ENCODE measurements at places on chromosomes 13 and 19. TPM values are rescaled to one million over a fixed set of nuclear protein-coding genes. Genes with fewer than 3 reads are reported as not detected.
A peak's percentile ranks its signal among the peaks of the same experiment; 100 is the strongest.

The KCNJ14 gene
- 0.94 TPM for total RNA-seq

The ATP4B gene
- not detected for total RNA-seq

The MYO16 gene
- not detected for total RNA-seq

DNA sequence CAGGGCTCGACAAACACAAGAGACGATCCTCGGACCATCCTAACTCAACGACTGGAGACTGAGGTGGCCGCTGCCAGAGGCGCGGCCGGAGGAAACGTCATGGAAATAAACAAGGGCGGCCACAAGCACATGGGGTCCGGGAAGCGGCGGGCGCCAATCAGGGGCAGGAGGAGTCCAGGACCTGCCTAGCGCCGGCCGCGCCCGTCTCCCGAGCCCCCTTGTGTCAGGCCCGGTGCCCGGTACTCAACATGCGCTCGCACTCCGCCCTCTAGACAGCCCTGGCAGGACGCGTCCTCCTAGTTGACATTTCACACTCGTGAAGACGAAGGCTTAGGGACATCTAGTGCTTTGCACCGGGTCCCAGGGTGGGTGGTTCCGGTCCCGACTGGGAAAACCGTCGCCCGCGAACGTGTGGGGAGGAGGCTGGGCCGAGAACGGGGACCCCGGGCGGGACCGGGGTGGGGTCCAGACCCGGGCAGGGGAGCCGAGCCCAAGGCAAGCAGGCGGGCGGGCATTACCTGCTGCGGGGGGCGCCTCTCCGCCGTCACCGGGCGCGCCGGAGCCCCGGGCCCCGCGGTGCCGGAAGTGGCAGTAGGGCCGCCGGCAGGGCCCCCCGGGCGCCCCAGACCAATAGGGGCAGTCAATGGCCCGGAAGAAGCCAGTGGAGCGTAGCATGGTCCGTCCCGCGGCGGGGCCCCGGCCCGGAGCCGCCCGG, 442 bp downstream of the REXO1 start:
- H3K4me1 ChIP-seq: peaks cover 3% of the 10 kb centered on the region
- no peaks in the 10 kb centered on the region for H3K27me3 ChIP-seq
- no peaks in the 10 kb centered on the region for H3K36me3 ChIP-seq
- DNase-seq: peak; percentile 76

DNA sequence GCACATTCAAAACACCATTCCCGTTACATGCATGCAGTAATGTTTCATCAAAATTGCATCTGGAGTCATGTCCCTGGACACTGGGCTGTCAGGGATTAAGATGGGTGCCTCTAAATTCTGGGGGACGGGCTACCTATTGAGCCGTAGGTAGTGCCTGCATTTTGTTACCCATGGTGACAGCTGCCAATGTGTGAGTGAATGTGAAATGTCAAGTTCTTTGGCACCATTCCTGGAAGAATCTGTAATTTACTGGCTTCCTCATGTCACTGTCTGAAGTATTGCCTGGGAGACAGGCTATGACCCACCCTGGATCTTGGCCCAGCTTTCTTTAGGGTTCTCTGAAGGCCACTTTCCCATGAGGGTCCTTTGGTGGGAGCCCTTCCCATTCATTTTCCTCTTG, 266.1 kb downstream of the TSHZ3 start:
- no peak overlapping the region for H3K4me3 ChIP-seq
- no peak overlapping the region for H3K27ac ChIP-seq
- no peaks in the 10 kb centered on the region for H3K36me3 ChIP-seq
- H3K27me3 ChIP-seq: no peaks in the 10 kb centered on the region
- no peaks in the 10 kb centered on the region for H3K4me1 ChIP-seq

GRCh38 chr13:32264407-32264806, 50.8 kb downstream of the ZAR1L start:
- no peak overlapping the region for H3K4me3 ChIP-seq
- no peaks in the 10 kb centered on the region for H3K27me3 ChIP-seq
- no peak for DNase-seq

DNA sequence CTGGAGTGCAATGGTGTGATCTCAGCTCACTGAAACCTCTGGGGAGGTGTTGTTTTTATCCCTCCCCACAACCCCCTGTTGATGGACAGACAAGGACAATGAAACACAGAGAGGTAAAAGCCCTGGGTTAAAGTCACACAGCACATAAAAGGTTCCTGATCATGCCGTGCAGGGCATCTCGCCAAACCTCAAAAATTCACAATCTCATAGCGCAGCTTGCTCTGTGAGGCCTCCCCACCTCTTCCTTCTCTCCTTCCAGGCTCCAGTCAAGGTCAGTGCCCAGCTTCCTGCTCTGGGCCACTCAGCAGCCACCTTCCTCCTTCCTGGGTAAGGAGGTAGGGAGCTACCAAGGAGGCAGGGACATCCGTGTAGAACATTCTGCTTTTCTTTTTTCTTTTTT, 2.3 kb downstream of the FUT2 start:
- H3K27me3 ChIP-seq: no peaks in the 10 kb centered on the region
- peaks cover 5% of the 10 kb centered on the region for H3K4me1 ChIP-seq
- no peak for DNase-seq
- H3K27ac ChIP-seq: no peak overlapping the region
- H3K4me3 ChIP-seq: no peak overlapping the region
- H3K36me3 ChIP-seq: no peaks in the 10 kb centered on the region

- no peaks in the 10 kb centered on the region for H3K27me3 ChIP-seq
- no peak overlapping the region for H3K4me3 ChIP-seq
- no peaks in the 10 kb centered on the region for H3K36me3 ChIP-seq
- DNase-seq: no peak
- no peak overlapping the region for H3K27ac ChIP-seq
- 0 out of 2 replicates have a peak, but pooled peaks cover 5% of the 10 kb centered on the region for H3K4me1 ChIP-seq
Measured at GRCh38 chr13:31880851-31881494, 141.6 kb downstream of the RXFP2 start.

- H3K27me3 ChIP-seq: no peaks in the 10 kb centered on the region
- no peak within 1 kb of the TSS for H3K4me3 ChIP-seq
- no peak within 1 kb of the TSS for H3K27ac ChIP-seq
Measured at GRCh38 chr13:113657851-113658741, at the start of gene ATP4B. Gene ATP4B (minus strand): TSS chr13:113658198. CDS start chr13:113658144, 54 bp downstream.

DNA sequence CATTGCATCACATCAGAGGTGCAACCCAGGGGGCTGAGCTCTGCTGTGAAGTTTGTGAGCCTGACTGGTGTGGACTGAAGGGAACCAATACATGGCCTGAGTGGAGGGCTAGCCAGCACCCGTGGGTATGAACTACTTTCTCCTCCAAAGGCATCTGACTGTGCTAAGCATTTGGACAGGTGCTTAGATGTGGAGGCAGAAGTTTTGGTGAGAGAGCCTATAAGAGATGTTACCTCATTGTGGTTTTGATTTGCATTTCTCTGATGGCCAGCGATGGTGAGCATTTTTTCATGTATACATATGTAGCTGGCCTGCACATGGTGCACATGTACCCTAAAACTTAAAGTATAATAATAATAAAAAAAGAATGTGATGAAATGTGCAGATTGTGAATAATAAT, 46.9 kb downstream of the TEX29 start:
- no peak overlapping the region for H3K27ac ChIP-seq
- no peaks in the 10 kb centered on the region for H3K27me3 ChIP-seq
- no peak for DNase-seq
- no peak overlapping the region for H3K4me3 ChIP-seq
- no peaks in the 10 kb centered on the region for H3K4me1 ChIP-seq

DNA sequence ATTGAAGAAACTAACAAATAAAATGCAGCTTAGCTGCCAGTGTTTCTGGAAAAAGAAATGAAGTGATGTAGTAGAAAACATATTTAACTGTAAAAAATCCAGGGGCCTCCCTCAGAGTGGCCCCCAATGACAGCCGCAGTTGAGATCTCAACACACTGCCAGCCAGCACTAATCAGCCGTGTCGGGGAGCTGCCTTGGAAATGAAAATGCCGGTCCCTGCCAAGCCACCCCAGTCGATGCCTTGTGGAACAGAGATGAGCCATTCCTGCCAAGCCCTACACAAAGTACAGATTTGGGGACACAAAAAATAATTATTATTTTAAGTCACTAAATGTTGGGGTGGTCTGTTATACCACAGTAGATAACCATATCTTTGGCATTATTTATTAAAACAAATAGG, 1342.4 kb downstream of the EFNB2 start:
- H3K27me3 ChIP-seq: no peaks in the 10 kb centered on the region
- no peaks in the 10 kb centered on the region for H3K36me3 ChIP-seq
- H3K4me1 ChIP-seq: no peaks in the 10 kb centered on the region
- no peak overlapping the region for H3K27ac ChIP-seq
- no peak overlapping the region for H3K4me3 ChIP-seq

DNA sequence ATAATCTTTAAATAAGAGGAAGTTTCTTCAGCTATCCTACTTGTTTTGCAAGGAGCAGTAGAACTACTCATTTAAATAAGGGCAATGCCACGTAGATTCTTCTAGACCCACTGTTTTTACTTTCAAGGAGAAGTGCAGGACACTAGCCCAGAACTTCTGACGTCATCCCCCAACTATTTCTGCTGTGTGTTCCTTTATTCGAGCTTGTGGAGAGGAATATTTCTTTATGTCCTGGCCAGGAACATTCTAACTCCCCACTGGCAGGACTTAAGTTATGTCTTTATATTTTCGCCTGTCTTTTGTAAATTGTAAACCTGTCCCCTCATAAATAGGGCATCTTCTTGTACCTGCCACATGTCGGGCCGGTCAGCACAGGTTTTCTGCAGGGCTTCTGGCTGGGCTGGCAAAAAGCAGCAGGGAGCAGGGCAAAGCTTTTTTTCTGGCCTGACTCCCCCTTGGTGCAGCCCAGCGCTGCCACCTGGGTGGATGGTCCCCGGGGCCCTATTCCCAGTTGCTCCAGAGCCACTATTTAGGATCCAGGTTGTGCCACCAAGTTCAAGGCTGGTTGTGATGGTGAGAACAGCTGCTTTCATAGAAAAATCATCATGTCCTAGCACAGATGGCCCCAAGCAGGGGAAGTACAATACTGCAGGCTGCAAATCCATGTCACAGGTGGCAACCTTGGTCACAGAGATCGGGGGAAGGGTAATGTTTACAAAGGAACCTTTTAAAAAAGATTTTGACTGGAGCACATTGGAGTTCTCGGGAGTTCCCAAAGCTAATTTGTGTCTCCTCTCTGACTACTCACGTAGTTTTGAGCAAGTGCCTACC, 1.8 kb downstream of the MBNL2 start:
- no peaks in the 10 kb centered on the region for H3K36me3 ChIP-seq
- H3K4me3 ChIP-seq: peak overlapping the region; percentile 48
- no peak overlapping the region for H3K27ac ChIP-seq
- peaks cover 65% of the 10 kb centered on the region for H3K27me3 ChIP-seq
